GM04504 (cell line): ENCODE measurements at places on chromosomes 7 and 10.
A peak's percentile ranks its signal among the peaks of the same experiment; 100 is the strongest.

- DNase-seq, result no peak
Measured at GRCh38 chr10:52779541-52780390, 7.2 kb upstream of the MBL2 start.

DNA sequence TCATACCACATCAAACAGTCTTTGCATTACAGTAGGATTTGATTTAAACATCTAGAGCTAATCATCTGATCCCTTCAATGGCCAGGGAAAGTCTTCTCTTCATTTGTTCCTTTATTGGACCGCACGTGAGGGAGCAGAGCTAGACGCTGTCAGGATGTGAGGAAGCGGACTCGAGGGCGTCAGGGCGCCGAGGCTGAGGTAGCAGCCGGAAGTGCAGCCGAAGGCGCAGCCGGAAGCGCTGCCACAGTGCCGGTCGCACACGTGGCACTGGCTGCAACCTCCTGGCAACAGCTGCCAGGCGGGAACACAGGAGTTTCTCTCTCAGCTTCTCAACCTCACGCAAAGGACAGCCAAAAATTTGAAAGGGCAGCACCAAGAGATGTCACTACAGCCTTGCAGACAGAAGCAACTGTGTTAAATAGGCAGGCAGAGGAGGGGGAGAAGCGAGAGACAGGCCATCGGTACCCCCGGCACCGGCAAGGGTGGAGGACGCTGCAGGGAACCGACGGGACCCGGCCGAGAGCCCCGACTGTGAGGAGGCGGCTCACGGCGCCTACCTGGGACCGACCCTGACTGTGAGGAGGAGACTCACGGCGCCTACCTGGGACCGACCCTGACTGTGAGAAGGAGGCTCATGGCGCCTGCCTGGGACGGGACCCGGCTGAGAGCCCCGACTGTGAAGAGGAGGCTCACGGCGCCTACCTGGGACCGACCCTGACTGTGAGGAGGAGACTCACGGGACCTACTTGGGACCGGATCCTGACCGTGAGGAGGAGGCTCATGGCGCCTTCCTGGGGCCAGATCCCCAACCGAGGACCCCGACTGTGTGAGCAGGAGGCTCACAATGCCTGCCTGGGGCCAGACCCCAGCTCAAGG lies 32.3 kb downstream of the VIPR2 start:
- no peak for DNase-seq

- no peak for DNase-seq
Measured at GRCh38 chr7:122137251-122138077, 6.6 kb downstream of the AASS start.

DNA sequence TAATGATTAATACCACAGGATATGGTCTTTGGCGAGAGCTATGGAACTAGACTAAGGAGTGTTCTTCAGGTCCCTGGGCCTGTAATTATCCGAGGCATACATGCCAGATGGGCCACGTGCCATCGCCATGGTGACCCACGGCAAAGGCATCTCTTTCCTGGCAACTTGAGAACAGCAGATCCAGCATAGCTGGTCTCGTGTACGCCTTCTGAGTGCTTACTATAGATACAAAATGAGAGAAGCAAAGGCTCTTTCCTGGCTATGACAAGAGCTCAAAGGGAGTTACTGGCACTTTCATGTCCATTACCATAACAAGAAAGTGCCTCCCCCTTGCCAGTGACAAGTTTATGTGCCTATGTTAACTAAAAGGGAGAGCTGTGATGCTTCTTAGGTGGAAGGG lies 26.0 kb upstream of the GLI3 start:
- DNase-seq, result peak; percentile 52

- no peak for DNase-seq
Measured at GRCh38 chr10:29323367-29323766, 34.5 kb downstream of the LYZL1 start.

DNA sequence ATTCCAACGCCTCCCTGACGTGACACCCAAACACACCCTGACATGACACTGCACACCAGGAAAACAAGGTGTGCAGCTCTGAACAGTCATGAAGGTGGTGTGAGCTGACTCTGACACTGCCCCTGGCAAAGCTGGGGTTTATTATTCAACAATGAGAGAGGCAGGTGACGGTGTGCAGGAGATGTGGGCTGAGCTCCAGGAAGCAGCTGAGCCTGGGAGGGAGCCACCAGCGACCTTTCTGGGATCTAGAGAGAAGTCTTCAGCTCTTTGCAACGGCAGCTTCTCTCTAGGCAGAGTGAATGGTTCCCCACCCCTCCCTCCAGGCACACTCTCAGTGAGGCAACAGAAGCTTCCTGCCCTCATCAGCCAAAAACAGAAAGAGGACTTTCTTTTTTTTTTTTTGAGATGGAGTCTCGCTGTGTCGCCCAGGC lies 65.6 kb downstream of the SH3PXD2A start:
- no peak for DNase-seq

DNA sequence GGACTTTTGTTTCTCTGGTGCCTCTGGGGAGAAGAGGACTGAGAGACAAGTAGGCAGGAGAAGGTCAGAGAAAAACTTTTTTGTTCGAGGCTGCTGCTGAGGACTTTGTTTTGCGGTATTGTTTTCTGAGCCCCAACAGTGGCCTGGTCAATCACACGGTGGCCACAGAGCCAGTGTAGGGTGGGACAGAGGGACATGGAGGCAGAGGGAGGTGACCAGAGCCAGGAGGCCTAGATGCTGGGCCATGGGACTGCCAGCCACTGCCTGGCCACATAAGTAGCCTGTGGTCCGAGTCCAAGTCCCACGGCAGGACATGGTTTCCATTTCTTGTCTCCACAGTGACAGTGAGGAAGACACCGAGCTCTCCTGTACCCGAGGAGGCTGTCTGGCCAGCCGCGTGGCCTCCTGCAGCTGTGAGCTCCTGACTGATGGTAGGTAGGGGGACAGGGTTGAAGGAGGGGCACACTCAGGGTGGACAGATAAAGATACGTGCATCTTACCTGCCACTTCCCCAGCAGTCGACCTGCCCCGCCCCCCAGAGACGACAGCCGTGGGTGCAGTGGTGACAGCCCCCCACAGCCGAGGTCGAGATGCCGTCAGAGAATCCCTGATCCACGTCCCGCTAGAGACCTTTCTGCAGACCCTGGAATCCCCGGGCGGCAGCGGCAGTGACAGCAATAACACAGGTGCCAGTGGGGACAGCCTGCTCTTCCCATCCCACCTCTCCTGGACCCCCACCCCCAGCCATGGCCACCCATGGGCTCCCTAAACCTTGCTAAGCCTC lies 27.5 kb downstream of the SH2B2 start:
- no peak for DNase-seq

- no peak for DNase-seq
Measured at GRCh38 chr7:33107136-33108066, 1.8 kb downstream of the RP9 start.

DNA sequence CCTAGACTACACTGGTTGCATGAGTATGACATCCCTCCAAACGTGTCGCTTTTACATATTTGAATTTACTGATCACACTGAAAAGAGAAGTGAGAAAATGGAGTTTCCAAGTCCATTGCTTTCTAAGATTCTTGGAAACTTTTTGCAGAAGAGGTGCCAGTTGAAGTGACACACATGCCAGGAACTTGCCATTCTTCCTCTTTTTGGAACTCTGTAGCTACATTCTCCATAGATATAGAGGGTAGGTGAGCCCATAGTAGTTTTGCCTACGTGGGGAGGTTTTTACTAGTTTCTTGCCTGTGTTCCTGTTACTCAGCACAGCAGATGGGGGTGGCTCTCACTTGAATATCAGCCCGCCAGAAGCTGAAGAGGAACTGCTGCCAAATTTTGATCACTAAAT lies 286.6 kb upstream of the NRP1 start:
- DNase-seq, result no peak

DNA sequence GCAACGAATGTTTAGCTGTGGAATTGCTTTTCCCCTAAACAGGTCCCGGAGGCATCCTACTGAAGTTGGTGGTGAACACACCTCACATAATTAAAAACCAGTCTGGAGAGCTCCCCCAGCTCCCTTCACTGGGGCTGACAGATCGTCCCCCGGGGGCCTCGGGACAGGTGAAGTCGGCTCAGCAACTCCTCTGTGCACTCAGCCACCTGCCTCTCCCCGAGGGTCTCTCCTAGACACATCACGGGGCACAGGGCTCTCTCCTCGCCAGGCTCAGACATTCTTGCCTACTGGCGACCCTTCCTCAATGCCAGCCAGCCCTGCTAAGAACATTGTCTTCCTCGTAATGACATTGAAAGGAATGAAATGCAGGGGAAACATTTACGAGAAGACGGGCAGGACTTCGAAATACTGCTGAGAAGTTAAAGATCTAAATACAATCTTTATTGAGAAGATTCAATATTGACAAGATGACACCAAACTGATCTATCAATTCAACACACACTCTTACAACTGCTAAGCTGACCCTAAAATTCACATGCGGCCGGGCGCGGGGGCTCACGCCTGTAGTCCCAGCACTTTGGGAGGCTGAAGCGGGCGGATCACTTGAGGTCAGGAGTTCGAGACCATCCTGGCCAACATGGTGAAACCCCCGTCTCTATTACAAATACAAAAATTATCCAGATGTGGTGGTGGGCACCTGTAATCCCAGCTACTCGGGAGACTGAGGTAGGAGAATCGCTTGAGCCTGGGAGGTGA lies 88.1 kb upstream of the DNAAF5 start:
- DNase-seq, result no peak

- DNase-seq, result no peak
Measured at GRCh38 chr10:4888236-4888635, 62.2 kb downstream of the AKR1E2 start.

- peak; percentile 47 for DNase-seq
Measured at GRCh38 chr10:19730167-19730906, 85.9 kb upstream of the PLXDC2 start.

DNA sequence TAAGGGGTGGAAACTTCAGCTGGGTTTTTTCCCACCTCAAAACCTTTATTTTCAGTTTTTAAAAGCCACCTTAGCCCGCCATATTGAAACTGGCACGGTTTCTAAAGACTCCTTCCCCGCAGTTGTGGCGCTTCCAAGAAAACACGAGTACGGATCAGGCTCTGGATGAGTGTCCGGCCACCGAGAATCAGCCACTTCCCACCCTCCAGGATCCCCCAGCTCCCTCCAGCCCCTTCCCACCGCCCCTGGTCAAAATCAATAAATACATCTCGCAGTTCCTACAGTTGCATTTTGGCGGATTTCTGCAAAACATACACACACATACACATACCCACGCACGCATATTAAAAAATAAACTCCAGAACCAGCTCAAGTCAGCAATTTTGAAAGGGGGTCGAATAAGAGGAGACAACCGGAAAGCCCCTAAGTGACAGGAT lies 1.1 kb downstream of the SFMBT2 start:
- DNase-seq, result no peak

GRCh38 chr10:37434091-37434490 lies 308.7 kb downstream of the ANKRD30A start:
- no peak for DNase-seq

GRCh38 chr7:13724977-13725566 lies 264.4 kb downstream of the ETV1 start:
- DNase-seq, result no peak

DNA sequence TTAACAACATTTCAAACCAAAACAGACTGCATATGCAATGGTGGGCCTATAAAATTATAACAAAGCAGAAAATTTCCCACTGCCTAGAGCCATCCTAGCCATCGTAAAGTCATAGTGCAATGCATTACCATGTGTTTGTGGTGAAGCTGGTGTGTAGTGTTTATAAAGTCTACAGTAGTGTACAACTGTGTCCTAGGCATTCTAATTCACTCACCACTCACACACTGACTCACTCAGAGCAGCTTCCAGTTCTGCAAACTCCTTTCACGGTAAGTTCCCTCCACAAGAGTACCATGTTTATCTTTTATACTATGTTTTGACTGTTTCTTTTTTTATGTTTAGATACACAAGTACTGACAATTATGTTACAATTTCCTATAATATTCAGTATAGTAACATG lies 1104.1 kb upstream of the PHF14 start:
- no peak for DNase-seq

DNA sequence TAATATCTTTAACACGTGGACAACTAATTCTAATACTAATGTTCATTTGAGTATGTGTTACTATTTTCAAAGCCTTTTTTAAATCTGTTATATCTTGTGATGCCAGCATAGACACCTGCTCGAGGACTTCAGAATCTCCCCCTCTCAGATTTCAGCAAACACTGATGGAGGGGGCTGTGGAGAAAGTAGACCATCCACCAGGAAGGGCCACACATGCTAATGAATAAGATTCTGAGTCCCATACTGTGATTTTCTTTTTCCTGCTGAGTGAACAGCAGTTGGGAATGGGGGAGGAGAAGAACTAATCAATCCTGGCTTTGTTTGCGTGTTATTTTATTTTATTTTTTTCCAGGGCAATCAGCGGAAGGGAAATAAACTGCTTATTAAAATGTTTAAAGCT lies 157.9 kb upstream of the CSTF2T start:
- DNase-seq, result no peak

DNA sequence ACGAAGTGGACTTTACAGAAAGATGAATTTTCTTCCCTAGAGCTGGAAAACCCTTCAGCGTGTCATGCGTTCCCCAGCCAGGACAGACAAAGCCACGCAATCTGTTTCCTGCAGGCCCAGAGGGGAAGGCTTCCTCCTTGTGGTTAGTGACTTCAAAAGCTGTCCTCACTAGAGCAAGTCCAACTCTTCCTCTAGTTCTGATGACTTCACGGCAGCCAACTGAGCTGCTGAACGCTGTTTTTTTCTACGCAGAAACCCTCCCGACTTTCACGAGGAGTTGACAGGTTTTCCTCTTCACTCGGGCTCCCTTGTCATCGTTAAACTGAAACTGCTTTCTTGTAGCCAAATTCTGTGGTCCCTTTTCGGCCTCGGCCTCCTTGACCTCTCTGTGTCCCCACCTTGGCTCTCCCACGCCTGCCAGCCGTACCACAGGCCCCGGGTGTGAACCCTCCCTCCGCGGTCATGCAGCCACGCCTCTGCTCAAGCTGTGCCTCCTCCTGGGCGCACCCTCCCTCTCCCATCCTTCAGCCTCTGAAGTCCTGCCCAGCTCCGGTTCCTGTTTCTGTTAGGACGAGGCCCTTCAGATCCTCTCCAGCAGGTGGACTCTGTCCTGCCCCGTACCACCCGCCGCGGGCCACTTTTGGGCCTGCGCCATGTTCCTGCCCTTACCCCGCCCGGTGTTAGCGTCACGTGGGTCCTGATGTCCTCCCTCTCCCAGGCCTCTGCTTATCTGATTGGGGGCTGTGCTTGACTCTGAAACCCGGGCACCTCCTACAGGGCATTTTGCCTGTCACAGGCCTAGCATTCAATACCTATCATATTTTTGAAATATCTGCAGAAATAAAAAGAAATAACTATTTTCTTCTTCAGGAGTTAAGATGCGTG lies 39.3 kb downstream of the CUX1 start:
- DNase-seq, result peak; percentile 79

- DNase-seq, result no peak
Measured at GRCh38 chr10:59362959-59363381, 621 bp upstream of the FAM13C start.
